CD4-positive, alpha-beta T cell treated with Interleukin-4 for 1 hour (primary cell): ENCODE measurements at places on chromosomes 12 and 14.

DNA sequence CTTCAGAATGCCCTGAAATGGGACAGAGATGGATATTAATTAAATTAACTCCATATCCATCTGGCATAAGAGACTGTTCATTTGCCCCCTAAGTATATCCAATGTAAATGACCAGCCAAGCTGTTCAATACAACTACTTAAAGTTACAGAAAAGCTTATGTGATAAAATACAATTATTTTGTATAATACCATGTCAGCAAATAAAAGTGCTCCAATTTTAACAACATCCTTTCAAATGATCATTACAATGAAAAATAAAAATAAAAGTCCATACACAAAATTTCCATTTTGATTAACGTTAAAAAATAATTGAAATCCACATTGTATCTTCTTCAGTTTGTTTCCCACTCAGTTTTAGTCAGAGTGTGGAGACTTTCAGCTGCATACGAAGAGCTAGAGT lies 5.7 kb downstream of the CLEC6A start:
- DNase-seq = no peak

DNA sequence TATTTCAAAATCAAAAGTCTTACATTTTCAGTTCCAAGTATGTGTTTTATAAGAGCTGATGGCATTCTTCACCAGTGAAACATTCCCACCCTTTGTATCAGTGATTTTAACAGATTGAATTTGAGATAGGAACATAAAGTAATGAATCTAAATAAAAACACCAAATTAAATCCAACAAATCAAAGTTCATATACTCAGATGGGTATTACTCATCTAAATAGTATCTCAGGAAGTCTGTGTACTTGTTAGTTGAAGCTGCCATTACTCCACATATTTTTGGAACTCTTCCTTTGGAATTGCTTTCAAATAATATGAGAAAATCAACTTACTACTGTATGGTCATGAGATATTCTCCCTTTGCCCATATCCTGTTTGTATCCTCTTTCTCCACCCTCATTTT lies 89.1 kb downstream of the MIA2 start:
- no peak for DNase-seq

GRCh38 chr14:51518711-51519110 lies 133.0 kb upstream of the FRMD6 start:
- no peak for DNase-seq

DNA sequence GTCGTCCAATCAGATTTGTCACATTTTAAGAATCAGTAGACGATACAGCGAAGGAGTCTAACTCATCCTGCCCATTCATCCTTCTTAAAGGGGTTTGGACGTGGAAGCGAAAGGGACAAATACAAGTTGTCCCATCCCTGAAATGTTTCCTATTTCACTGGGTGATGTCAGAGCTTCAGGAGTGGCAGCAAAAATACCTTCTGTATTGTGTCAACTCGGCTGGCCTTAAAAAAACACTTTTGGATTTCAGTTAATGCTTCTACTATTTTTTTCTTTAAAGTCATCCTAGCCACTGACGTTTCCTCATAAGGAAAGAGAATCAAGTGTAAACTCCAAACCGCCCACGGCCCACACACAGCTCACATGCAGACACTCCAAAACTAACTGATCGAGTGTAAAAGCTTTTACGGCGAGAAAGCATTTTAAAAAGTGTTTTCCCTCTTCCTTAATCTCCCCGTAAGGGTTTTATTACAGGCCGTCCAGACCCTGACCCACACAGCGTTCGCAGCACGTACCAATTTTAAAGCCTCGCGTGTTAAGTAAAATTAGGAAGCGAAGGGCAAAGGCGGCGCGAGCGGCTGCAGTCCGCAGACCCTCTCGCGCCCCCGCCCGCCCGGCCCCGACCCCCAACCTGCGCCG lies 593 bp downstream of the CFL2 start:
- no peak for DNase-seq

GRCh38 chr14:92074555-92074954 lies 31.8 kb downstream of the ATXN3 start:
- no peak for DNase-seq

DNA sequence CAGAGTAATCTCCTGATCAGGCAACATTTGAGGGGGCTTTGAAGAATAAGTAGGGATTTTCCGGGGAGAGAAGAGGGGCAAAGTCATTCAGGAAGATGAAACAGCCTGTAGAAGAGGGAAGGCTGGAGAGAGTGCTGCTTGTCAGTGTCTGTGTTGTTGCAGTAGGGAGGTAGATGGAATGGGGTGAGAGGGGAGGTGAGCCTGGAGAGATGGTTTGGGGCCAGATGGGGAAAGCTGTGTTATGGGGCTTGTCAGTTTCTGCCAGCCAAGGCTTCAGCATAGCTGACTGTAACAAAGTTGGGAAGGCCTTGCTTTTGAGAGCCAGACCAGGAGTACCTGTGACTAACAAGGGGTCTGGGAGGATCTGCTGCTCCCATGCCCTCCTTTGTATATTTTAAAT lies 18.0 kb downstream of the BICD1 start:
- DNase-seq = no peak

GRCh38 chr12:83739607-83740006 lies 1052.9 kb downstream of the TMTC2 start:
- DNase-seq = no peak

DNA sequence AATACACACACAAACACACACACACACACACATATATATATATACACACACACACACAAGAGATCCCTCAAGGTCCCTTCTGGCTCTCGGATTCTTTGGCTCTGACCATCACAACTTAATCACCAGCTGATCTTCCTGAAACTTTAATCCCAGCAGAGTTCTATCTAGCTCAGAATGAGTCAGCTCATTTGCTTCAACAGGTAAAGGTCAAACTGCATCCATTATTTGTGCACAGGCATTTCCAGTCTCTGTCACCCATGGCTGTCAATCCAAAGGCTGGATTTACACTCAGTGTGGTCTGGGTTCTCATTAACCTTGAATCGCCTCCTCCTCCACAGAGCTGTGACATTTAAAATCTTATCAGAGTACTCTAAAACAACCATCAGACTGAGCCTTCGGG lies 113.3 kb upstream of the TMPO start:
- no peak for DNase-seq

DNA sequence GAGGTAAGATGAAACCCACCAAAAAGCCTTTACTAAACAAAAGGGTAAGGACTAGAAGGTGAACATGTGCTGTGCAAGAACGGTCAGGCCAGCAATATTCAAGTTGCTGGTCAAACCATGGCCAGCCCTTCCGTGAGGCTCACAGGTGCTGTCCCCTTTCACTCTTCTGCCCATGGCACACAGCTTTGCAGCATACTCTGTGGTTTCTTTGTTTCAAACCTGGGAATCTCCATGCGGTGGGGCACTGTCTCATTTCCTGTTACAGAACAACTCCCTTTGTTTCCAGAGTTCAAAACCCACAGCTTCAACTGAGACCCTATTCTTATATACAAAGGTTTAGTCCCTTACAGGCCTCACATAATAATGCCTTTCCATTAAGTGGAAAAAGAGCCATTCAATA lies 1.7 kb upstream of the OVCH1 start:
- no peak for DNase-seq

DNA sequence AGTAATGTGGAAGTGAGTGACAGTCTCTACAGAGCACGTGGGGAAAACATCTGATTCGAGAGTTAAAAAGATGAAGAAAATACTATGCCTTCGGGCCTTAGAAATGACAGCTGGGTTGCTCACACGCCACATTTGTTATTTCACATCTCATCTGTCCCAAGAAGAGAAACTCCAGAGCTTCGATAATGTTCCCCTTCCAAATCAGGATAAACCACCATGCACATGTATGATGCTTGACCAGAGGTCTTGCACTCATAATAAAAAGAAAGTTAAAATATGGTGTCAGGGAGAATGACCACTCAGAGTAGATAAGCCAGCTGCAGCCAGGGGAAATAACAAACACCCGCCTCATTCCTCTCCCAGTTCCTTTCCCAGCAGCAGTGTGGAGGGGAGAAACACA lies 34.6 kb downstream of the NIN start:
- DNase-seq = no peak

- no peak for DNase-seq
Measured at GRCh38 chr12:129870796-129871195, 33.0 kb downstream of the TMEM132D start.

GRCh38 chr12:88153959-88154358 lies 11.9 kb downstream of the TMTC3 start:
- no peak for DNase-seq

DNA sequence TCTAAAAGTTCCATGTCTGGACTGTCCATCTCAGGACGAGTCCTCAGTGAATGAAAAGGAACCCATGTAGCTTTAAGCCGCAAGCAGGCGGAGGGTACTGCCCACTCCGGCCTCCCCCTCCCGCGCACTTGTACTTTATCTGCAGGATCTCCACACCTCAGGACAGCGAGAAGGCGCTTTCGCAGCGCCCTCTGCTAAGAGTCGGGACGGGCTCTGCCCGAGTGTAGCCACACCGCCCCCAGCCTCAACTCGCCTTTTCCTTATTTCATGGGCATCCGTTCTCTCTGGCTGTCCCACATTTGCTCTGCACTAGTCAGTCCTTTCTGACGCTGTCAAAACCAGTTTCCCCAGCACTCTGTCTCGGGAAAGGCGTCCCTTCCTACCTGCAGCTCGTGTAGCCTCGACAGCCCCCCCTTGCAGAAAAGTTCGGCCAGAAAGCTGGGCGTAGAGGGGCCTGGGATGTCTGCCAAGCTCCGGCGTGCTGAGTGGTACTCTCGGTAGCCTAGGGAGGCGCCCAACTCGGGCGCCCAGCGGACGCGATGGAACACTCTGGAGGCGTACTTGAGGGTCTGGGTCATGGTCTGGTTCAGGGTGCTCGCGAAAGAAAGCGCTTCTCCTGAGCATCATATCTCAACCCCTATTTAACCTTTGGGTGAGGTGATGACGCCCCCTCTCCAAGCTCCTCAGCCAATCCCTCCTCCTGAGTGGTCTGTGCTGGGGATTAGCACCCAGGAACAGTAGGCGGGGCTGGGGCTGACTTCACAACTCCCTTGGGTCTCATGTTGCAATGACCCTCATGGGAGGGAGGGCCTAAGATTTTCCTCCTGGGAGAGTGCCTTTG lies at the start of gene CYP27B1:
CYP27B1 (minus strand) TSS at position 615 of the 841 bp plus-strand sequence; CDS start at position 578, 37 bp downstream.
- DNase-seq = no peak

DNA sequence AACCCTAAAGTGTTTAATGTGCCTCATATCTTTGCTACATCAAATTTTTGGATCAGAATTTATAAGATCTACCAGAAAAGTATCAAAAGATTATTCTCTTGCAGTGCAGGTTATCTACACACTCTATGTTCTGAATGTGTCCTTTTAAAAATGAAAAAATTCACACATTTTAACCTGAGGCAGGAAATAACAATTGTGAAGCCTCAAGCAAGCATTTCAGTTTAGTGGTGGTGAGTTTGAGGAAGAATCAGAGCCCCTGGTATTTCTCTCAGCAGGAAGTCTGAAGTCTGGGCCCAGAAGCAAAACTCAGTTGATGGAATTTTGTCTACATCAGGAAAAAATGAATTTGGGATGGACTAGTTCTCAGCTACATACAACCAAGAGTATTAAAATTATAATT lies 137.0 kb upstream of the PZP start:
- peak; percentile 23 for DNase-seq

- no peak for DNase-seq
Measured at GRCh38 chr12:22437031-22437806, 102.7 kb upstream of the ST8SIA1 start.

- DNase-seq = no peak
Measured at GRCh38 chr12:57491393-57492280, 3.8 kb downstream of the MARS1 start.

GRCh38 chr12:130162267-130162666 lies at the start of gene FZD10:
Gene FZD10 (plus strand): TSS chr12:130162464. CDS start chr12:130162943, 479 bp downstream.
- DNase-seq = no peak

- DNase-seq = no peak
Measured at GRCh38 chr12:5948696-5949095, 3.6 kb upstream of the ANO2 start.

- DNase-seq = no peak
Measured at GRCh38 chr12:77667101-77667500, 163.6 kb upstream of the NAV3 start.

GRCh38 chr12:936377-937345 lies 12.8 kb downstream of the RAD52 start:
- no peak for DNase-seq

DNA sequence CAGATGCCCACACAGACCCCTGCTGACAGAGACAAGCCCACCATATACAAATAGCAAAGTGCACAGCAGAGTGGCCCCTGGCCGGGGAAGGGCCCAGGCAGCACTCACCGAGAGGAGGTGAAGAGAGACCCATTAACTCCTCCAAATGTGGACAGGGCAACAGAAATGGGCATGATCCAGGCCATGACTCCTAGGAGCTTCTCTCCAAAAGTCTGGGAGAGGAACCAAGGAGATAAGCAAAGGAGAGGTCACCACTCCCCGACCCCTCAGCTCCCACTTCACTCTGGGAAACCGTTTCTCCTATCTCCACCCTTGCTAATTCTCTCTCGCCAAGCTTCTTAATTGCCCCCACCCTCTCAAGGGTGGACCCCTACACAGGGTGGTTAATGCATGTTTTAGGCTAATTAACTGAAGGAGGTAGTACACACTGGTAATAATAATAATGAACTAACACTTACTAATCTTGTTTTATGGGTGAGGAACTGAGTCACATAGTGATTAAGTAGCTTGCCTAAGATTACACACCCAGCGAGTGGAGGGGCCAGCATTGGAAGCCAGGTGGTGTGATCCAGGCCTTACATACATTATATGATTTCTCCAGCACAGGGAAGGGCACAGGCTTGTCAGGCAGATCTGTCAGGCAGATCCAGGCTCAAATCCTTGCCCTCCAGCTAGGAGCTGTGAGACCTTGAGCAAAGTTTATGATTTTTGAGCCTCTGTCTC lies 18.9 kb upstream of the CEBPE start:
- DNase-seq = no peak

GRCh38 chr12:4579305-4580102 lies 17.5 kb downstream of the DYRK4 start:
- DNase-seq = no peak

DNA sequence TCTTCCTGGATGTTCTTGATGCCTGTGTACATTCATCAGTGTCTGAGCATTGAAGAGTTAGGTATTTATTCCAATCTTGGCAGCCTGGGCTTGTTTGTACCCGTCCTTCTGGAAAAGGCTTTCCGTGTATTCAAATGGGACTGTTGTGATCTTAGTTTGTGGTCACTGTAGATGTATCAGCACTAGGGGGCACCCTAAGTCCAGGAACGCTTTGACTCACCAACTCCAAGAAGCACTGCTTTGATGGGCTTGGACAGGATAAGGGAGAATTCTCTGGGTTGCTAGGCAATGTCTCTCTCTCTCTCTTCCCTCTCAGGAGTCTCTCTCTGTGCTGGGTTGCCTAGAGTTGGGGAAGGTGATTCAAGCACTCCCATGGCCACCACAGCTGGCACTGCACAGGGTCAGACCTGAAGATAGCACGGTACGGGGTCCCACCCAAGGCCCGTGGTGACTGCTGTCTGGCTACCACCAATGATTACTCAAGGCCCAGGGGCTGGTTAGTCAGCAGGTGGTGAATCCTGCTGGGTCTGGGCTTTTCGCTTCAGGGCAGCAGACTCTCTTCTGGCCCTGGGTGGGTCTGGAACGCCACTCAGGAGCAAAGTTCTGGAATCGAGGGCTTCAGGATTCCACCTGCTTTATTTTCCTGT lies 211.1 kb upstream of the RGS6 start:
- DNase-seq = no peak
